Fibroblast of mammary gland (primary cell): ENCODE measurements at places on chromosomes 5 and 9.

GRCh38 chr5:56734091-56734694, 81.2 kb upstream of the MAP3K1 start:
- DNase-seq = no peak

GRCh38 chr5:141995656-141996055, 17.2 kb downstream of the GNPDA1 start:
- DNase-seq = no peak

DNA sequence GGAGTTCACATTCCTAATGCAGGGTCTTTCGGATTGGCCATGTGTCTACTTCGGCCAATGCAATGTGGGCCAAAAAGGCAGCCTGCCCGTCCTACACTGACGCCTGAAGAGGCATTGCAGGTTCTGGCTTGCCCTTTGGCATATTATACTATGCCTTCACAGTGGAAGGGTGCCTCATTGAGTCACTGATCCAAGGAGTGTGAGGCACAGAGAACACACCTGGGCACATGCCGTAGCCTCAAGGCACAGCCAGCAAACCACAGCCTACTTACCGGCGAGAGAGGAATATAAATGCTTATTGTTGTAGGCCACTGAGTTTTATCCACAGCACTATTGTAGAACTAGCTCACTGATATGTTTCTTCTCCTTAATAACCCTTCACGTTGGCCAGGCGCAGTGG, 409.6 kb downstream of the GADD45G start:
- DNase-seq = no peak

DNA sequence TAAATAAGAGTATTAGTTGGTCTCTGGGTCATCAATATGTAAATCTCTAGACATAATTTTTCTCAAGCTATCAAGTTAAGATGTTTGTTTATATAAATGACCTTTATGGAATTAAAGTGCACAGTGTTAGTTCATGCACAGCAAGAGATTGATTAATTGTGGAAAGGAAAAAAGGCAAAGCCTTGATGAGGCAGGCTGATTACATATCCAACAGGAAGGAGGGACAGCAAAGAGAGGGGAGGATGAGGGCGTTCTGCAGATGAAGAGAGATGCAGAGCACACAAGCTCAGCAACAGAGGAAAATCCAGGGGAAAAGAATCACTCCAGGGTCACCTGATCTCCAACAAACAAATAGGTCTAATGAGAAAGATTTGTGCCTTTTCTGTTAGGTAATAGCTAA, 16.5 kb downstream of the NTRK2 start:
- no peak for DNase-seq

GRCh38 chr9:118128313-118128712, 424.1 kb downstream of the TLR4 start:
- DNase-seq = no peak

DNA sequence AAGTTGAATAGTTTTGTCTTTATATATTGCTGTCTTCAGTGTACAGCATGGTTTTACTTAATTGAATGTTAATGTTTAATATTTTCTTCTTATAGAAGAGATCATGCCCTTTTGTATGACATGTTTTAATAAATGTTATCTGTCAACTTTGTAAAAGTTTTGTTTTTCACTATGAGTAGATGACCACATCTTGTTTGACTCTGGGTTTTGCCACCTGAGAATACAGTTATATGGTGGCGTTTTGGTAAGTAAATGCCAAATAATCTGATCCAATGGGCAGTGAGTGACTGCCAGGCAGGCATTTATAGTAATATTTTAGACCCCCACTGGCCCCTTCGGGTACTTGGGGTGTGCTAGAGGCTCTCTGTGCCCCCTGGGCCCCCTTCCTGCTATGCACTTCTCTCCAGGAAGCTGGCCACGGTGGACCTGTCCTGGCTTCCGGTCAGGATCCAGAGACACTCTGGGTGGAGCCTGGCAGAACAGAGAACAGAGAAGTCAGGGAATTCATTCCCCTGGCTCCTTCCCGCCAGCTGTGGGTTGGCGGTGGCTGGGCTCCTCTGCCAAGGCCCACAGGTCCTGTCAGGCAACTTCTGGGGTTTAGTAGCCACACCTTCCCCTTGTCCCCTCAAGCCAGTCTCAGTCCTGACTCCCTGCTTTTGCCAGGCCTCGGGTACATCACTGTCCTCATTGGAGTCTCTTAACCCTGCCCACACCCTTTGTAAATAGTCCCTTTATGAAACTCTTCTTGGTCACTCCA, 22.2 kb upstream of the ZBTB34 start:
- no peak for DNase-seq

DNA sequence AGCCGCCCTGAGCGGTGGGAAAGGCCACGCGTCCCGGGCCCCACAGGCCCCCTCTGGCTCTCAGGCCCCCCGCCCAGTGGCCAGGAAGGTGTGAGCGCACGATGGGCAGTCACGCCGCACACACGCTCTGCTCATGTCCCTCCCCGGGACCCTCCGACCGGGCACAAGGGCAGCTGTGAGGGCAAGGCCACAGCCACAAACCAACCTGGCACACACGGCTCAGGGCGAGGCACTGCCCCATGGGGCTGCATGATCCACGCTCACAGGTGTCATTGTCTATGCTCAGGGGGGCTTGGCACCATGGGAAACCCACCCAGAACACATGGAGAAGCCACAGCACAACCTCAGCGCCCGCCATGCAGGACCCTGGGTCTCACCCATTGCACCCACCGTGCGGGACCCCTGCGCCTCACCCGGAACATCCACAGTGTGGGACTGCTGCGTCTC, 51.3 kb downstream of the SLC12A7 start:
- DNase-seq = no peak

- peak; percentile 61 for DNase-seq
Observed at GRCh38 chr9:98491828-98492227, 216.9 kb downstream of the GABBR2 start.

GRCh38 chr9:127426756-127427155, 2.6 kb downstream of the ZNF79 start:
- no peak for DNase-seq

DNA sequence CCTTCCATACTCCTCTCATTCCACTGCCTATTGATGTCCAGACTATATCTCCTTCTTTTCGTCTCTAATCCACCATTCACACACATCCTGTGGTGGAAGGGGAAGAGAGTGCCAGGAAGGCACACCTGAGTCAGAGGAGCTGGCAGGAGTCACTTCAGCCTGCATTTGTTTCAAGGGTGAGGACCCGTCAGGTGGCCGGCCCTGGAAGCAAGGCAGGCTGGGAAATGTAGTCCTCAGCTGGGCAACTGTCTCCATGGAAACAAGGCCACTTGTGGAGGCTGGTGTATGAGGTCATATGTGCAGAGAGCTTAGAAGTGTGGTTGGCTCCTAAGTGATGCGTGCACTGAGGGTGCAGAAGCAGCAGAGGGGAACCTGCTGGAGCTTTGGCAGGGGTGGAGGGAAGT, 278.4 kb downstream of the NSG2 start:
- DNase-seq = peak; percentile 42

GRCh38 chr9:105405514-105406131, 42.2 kb upstream of the FSD1L start:
- DNase-seq = no peak

GRCh38 chr9:108961151-108961550, 27.0 kb downstream of the ABITRAM start:
- no peak for DNase-seq

GRCh38 chr9:5578698-5579085, 50.2 kb upstream of the RIC1 start:
- no peak for DNase-seq

GRCh38 chr5:177479774-177480173, 6.3 kb upstream of the DBN1 start:
- peak; percentile 86 for DNase-seq

GRCh38 chr5:163506726-163507125, 1.3 kb downstream of the MAT2B start:
- DNase-seq = peak; percentile 75

DNA sequence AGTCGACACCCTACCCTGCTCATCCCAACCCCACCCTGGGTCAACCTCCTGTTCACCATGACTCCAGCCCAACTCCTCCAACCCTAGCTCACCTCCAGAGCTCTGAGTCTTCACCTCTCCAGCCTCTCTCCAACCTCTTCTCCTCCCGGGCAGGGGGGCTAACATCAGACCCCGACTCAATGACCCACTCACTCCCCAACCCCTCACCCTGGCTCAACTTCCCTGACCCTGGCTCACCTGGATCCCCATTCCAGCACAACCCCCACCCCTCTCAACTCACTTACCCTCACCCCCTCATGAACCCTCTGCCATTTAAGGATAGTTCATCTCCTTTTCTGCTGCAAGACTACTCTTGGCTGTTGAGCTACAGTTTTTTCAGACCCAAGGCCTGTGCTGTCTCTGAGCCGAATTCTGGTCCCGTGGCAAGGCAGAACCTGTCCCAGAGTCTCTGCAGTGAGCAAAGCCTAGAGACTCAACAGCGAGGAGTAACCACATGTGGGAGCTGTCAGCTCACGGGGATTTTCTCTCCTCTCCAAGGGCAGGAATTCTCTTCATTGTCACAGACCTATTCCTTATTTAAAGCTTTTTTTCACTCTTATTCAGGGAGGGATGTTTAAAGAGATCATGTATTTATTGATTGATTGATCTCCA, 29.8 kb downstream of the ANKRD33B start:
- DNase-seq = no peak

DNA sequence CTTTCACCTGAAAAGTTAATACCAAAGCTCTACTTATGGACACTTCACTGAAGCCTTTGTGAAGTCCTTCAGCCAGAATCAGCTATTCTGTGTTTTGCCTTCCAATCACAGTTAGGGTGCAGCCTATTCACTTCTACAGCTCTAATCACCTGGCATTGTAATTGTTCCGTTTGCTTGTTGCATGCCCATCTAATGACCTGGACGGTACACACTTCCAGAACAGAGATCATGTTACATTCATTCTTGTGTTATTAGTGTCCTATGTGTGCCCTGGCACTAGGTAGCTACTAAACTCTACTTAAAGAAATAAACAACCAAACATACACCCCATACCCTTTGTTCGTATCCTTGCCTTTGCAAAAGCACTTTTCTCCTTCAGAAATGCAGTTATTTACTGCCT, 1162.9 kb upstream of the WWC1 start:
- no peak for DNase-seq

DNA sequence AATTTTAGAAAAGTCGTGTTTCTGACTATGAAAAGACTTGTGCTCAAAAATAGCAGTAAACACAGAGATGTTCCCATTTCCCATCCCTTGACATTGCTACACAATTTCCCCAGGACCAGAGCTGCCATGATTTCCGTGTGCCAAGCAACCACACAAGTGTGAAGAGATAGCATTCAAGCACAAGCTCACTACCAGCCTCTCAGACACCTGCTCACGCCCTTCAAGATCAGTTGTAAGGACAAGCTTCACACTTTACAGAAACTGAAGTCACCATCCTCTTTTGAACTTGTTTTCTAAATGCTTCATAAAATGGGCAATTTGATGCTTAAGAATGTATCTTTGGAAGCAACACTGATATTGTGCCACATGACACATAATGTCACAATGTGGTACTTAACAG, 333.1 kb downstream of the CAAP1 start:
- DNase-seq = no peak

- no peak for DNase-seq
Observed at GRCh38 chr9:78567693-78568092, 270.8 kb downstream of the PSAT1 start.

- no peak for DNase-seq
Observed at GRCh38 chr5:179967489-179967888, 59.8 kb upstream of the TBC1D9B start.
